ENCODE measurements at places on chromosomes 1 and 21. TPM values are rescaled to one million over a fixed set of nuclear protein-coding genes. Genes with fewer than 3 reads are reported as not detected.

DNA sequence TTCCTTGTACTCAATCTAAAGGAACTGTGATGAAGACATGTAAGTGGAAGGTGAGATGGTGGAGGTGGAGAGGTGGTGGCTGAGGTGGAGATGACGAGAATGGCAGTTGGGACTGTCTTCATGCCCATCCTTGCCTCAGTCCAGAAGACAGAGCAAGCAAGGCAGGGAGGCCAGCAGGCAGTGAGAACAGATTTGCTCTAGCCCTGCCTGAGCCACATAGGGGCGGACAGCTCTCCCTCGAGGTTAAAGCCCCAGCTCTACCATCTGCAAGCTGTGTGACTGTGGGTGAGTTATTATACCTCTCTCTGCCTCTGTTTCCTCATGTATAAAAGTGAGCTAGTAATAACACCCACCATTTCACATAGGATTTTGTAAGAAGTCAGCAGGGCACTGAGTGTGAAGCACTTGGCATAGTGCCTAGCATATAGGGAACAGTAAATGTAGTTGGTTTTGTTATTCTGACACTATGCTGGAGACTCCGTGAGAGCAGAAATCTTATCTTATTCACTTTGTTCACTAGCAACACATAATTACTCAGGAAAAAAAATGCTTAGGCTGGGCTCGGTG is 4.8 kb upstream of the FAM110D start:
- no peaks in the 10 kb centered on the region for H3K36me3 ChIP-seq
- DNase-seq: no peak
- peaks cover 37% of the 10 kb centered on the region for H3K27me3 ChIP-seq
- peaks cover 4% of the 10 kb centered on the region for H3K4me1 ChIP-seq
- H3K27ac ChIP-seq: no peak overlapping the region
- no peak overlapping the region for H3K4me3 ChIP-seq

The CD2 gene
- polyA plus RNA-seq: 1.0 TPM

The TIE1 gene
- polyA plus RNA-seq: not detected

The PWP2 gene
- 3.0 TPM for polyA plus RNA-seq

The PPM1J gene
- 0.48 TPM for polyA plus RNA-seq
